ENCODE measurements at places on chromosomes 16 and 17. TPM values are rescaled to one million over a fixed set of nuclear protein-coding genes. Genes with fewer than 3 reads are reported as not detected.

Gene TMEM98
- not detected for polyA plus RNA-seq

Gene FTO
- 26.5 TPM for polyA plus RNA-seq

Gene MYH8
- not detected for polyA plus RNA-seq

DNA sequence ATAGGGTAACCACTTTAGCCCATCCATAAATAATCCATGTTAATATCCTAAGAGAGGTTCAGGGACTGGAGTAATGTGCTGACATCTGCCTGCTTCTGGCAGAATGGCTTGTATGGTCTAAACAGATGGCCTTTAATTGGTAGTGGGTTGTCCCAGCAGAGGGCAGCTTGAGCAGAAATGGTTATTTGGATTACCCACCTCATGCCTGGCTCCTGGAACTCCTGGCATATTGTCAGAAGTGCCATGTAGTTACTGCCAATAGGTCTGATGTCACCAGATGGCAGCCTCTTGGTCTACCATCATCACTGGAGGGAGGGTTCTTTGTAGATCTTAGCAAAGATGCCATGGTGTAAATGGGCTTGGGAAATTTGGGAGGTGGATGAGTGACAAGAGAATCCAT is 157.5 kb upstream of the SOX9 start:
- no peak overlapping the region for H3K27ac ChIP-seq
- H3K36me3 ChIP-seq, result no peaks in the 10 kb centered on the region
- DNase-seq, result no peak
- no peaks in the 10 kb centered on the region for H3K4me1 ChIP-seq
- H3K27me3 ChIP-seq, result no peaks in the 10 kb centered on the region

Gene NOTUM
- not detected for polyA plus RNA-seq

Gene PYDC1
- not detected for polyA plus RNA-seq

Gene VTN
- 2.0 TPM for polyA plus RNA-seq

Gene KLHL10
- not detected for polyA plus RNA-seq

DNA sequence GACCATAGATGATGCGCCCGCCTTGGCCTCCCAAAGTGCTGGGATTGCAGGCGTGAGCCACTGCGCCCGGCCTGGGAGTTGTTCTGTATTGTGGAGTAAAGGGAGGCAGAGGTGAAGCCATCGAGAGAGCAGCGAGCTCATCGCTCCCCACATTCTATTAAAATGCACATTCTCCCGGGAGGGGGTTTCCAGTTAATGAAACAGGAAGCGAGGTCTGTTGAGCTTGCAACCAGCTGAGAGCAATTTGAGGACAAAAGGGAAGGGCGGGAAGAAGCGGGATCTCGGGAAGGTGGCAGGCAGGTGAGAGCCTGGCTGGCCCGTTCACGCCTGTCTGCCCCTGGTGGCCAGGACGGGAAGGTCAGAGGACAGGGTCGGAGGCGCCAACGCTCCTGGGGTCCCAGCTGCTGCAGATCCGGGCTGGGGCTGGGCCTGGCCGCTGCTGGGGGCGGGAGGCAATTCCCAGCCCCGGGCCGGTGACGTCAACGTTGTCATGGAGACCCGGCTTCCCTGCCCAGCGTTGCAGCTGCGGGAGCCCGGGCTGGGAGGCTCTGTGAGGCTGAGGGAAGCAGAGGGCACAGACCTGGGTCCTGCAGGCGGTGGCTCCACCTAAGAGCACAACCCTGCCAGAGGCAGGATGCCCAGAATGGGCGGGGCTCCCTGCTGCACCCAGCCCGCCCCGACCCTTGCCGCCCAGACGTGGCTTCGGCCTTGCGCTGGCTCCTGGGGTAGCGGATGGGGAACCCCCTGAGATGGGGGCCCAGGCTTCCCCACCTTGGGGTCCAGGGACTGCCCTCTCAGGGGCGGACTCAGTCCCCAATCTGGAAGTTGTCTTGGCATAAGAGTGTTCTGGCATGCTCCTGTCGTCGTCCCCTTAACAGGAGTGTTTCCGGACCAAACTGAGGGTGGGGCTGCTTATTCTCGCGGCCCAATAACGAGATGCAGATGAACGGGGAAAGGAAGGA is 48.7 kb upstream of the PLCG2 start:
- no peaks in the 10 kb centered on the region for H3K36me3 ChIP-seq
- DNase-seq, result peak; percentile 77
- peaks cover 12% of the 10 kb centered on the region for H3K4me1 ChIP-seq
- no peaks in the 10 kb centered on the region for H3K27me3 ChIP-seq
- peak overlapping the region; percentile 52 for H3K4me3 ChIP-seq
